Gastroesophageal sphincter (tissue), 4 donors: ENCODE measurements at places on chromosomes 6 and 20. TPM values are rescaled to one million over a fixed set of nuclear protein-coding genes. Genes with fewer than 3 reads are reported as not detected.

DNA sequence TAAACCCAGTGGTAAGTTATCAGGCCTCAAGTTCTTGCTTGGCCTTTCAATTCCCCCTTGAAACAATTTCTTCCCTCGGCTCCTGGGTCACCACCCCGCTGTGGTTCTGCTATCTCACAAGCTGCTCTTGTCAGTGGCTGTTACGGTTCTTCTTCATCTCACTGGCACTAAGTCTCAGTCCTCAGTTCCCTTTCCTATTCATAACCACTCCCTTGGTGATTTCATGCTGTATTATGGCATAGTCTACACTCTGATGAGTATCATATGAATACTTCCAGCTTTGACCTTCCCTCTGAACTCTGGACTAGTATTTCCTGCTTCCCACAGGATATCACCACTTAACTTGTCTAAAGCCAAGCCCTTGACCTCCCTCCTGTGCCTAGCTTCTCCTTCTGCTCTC is 7.9 kb downstream of the TAAR1 start:
- ATAC-seq: peak; percentile 39

- no peak for ATAC-seq
These were observed 15.6 kb downstream of the ENPP1 start for GRCh38 chr6:131823276-131823902.

DNA sequence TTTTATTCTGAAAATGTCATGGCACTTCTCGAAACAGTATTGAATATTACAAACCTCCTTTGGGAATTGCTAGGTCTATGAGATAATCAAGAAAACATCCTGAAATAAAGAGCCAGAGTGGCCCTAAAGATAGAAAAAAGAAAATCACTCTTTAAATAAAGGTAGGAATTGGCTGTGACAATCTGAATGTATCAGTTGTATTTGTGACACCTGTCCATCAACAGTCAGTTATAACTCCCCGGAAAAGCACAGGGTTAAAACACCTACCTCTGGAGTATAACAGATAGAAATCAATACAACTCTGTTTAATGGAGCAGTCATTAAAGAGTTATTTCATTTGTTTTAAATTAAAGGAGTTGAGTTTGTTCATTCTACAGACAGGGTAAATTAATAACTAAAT is 21.2 kb downstream of the RNF24 start:
- ATAC-seq: no peak

DNA sequence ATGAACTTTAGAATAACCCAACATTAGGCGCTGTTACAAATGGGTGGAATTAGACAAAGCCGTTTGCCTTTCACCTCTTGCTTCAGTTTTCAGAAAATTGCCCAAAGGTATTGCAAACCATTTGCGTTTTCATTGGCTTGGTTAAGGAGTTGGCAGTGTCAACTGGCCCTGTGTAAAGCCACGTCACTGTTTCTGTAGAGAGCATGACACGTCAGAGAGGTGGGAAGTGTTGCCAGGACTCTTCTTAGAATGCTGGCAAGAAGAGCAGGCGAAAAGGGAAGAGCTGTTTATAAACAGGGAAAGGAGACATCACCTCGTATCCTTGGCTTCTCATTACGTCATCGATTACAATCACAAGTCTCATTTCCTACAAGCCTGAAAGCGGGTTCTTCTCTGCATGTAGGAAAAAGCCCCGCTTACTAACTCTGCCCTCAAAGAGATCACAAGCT is 4.2 kb upstream of the IRF4 start:
- ATAC-seq: no peak

DNA sequence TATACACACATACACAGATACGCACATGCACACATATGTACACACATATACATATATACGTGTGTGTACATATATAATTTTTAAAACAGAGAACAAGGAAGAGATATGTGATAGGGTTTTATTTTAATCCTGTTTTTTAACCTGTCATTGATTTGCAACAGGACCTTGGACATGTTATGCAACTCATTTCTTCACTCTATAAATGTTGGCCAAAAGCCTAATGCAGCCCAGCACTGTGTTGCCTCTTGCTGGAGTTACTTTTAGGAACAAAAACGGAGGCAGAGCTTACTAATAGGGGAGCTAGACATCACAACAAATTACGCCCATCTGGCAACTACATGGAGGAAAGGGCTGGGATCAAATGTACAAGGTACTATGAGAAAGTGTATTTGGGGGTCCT is 179.9 kb upstream of the TAB2 start:
- no peak for ATAC-seq

Gene TGM2
- total RNA-seq: 385 TPM

Gene CNR1
- 13.7 TPM for total RNA-seq

Gene TAGAP
- total RNA-seq: 1.0 TPM
